ENCODE measurements at places on chromosomes 2 and 18.

- peak; percentile 86 for DNase-seq
Observed at GRCh38 chr18:23237524-23238151, 102.4 kb downstream of the CABLES1 start.

GRCh38 chr2:147511491-147511948 lies 333.3 kb upstream of the ACVR2A start:
- no peak for DNase-seq

DNA sequence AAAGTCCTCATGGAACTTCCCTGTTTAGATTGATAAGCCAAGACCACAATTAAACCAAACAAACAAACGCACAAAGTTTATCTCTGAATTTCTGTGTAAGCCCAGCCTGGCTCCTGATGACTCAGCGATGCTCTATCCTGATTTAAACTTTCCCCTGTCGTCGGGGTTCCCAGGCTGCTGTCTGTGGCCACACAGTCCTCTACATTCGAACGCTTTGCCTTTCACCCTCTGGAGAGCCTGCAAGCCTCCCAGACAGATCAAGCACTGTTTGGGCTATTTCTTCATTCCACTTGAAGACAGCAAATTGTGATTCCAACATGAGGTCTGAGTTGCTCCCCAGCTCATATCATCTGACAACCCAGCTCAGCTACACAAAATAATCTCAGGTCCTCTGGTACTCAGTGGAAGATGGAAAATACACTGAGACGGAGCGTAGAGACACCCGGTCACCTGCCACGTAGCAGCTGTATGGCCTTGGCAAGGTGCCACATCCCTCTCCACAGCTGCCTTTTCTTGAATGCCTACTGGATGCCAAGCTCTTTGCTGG lies 51.2 kb downstream of the CYRIA start:
- DNase-seq, result no peak

- DNase-seq, result no peak
Observed at GRCh38 chr2:151654891-151655290, 79.4 kb downstream of the NEB start.

GRCh38 chr2:208086029-208086428 lies 38.3 kb downstream of the CRYGD start:
- DNase-seq, result no peak

GRCh38 chr2:9773903-9774239 lies 69.4 kb upstream of the TAF1B start:
- DNase-seq, result no peak

DNA sequence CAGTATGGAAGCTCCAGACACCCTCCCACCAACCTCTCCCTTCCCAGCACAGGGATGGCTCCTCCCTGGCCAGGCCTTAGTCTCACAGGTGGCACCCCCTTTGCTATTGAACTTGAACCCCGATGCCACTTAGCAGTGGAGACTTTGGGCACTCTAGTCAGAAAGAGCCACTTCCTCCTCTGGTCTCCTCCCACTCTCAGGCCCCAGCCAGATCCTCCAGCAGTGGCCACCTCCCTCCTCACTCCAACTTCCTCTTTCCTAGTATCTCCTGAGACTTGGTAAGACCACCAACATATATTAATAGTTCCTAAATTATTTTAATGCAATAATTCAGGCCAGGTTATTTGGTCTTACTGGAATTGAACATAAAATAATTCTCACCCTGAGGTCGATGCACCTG lies 437.2 kb upstream of the ID2 start:
- DNase-seq, result no peak

DNA sequence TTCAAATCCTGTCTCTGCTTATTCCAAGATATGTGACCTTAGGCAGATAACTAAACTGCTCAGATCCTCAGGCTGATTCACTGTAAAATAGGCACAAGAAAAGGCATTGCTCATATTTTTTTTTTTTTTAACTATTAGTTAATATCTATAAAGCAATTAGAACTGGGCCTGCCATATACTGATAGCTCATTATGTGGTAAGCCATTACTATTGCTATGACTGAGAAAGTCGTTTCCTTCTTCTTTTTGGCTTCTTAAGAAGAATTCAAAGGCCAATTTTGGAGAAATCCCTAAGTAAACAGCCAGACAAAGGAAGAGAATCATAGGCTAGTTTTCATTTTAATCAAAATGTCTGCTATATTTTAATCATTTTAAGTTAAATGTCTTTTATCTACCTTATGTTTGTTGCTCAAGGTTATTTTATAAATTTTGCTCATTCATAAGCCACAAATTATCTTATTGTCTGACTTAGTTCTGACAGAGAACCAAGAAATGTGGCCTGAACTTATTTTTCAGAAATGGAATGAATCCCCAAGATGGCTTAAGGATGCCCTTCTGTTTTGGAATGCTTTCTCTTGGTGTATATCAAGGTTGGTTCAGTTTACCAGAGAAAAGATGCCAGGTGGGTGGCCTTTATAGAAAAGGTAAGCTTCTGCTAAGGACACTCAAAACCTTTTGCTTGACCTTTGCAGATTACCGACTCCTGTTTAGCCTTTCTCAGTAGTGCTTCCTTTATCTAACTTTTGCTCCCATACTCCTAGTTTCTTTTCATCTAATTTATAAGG lies 21.3 kb upstream of the VRK2 start:
- DNase-seq, result no peak

- DNase-seq, result peak; percentile 71
Observed at GRCh38 chr2:241443486-241444223, 64.7 kb downstream of the STK25 start.

GRCh38 chr2:103959174-103960128 lies 894.5 kb upstream of the POU3F3 start:
- peak; percentile 74 for DNase-seq

DNA sequence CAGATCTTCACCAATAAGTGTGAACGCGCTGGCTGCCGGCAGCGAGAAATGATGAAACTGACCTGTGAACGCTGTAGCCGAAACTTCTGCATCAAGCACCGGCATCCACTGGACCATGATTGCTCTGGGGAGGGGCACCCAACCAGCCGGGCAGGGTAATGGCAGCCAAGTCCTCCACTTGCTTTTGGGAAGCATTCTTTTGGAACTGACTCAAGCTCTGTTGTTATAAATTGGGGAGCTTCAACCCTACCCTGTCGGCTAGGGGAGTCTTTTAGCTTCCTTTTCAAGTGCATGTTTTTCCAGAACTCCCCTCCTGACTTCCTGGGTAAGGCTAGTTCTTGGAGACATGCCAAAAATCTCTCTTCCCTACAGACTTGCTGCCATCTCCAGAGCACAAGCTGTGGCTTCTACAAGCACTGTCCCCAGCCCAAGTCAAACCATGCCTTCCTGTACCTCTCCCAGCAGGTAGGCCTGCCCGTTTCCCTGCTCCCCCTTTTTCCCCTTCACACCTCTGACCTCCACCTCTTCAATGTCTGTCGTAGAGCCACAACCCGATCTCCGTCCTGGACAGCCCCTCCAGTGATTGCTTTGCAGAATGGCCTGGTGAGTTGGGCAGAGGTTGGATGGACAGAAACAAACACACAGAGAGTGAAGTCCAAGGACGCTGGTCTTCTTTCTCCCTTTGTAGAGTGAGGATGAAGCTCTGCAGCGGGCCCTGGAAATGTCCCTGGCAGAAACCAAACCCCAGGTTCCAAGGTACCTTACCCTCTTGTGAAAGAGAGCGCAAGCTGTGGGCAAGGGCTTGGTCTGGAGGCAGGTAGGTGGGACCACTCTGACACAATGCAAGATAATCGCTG lies 1.5 kb downstream of the ZFAND2B start:
- DNase-seq, result no peak

- peak; percentile 13 for DNase-seq
Observed at GRCh38 chr2:39696838-39697237, 31.1 kb downstream of the TMEM178A start.

- no peak for DNase-seq
Observed at GRCh38 chr18:54813977-54814565, 14.2 kb upstream of the RAB27B start.

GRCh38 chr2:41933046-41933420 lies 114.8 kb upstream of the PKDCC start:
- DNase-seq, result no peak

- no peak for DNase-seq
Observed at GRCh38 chr2:70905443-70906421, 30.0 kb upstream of the ATP6V1B1 start.

GRCh38 chr2:123073956-123074355 lies 951.1 kb upstream of the CNTNAP5 start:
- no peak for DNase-seq

DNA sequence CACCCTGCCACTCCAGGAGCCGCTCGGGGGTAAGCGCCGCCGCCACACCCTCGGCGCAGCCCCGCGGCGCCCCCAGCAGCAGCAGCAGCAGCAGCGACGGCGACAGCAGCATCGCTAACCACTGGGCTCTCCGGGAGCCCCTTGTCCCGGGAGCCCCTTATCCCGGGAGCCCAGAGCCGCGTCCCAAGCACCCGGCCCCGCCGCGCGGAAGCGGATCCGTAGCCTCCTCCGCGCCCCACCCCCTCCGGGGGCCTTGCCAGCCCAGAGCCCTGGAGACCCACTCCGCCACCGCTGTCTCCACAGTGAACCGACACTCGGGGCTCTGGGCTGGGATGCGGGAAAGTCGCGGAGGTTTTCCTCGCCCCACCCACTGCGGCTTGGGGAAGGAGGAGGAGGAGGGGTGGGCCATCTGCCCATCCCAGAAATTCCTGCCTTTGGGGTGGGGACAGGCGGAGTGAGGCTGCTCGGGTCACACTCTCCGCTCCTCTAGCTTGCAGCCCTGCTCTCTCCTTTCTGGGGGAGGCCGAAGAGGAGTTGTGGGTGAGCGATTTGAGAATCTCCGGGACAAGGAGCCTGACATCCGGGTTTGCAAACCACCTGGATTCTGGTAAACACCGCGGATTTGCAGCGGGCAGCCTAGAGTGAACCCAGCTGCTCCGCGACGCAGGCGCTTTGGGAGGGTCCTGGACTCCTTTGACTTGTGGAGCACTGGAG lies at the start of gene PLA2R1:
Gene PLA2R1 (minus strand): TSS at position 324 of the 714 bp plus-strand sequence. CDS start 212 bp downstream, at position 112.
- no peak for DNase-seq

GRCh38 chr2:129794540-129794939 lies 184.9 kb upstream of the RAB6C start:
- no peak for DNase-seq

DNA sequence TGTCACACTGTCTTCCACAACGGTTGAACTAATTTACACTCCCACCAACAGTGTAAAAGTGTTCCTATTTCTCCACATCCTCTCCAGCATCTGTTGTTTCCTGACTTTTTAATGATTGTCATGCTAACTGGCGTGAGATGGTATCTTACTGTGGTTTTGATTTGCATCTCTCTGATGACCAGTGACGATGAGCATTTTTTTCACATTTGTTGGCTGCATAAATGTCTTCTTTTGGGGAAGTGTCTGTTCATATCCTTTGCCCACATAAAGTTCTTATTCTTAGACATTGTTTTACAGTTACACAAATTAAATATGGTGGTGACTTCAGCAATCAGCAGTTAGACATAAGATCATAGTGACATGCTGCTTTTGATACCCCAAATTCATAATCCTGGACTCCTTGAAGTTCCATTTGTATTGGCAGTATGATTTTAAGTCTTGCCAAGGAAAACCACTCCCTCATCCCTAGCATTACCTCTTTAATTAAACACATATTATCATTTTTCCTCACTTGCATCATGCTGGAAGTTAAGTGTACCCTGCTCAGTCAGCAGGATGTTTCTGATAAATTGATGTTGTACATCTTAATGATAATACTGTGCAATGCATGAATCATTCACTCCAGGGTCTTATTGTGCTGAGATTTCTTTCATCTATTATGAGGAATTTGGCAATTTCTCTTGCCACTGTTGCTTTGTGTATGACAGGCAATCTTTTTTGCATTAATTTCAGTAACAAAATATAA lies 67.6 kb upstream of the STAT1 start:
- no peak for DNase-seq

DNA sequence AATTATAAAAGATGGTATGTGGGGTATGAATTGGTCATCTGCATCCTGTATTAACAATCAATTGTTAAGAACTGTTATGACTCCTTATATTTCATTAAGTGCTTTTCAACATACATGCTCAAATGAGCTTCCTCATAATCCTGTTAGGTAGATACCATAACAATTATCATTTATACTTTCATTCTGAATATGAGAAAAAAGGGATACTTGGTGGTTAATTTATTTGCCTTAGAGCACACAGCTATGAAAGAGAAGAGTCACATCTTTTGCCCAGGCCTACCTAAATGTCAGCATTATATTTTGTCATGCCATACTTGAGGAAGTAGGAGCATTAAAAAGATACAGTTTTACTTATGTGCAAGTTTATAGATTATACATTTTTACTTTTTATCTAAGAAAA lies 169.6 kb downstream of the TCF4 start:
- DNase-seq, result peak; percentile 33

DNA sequence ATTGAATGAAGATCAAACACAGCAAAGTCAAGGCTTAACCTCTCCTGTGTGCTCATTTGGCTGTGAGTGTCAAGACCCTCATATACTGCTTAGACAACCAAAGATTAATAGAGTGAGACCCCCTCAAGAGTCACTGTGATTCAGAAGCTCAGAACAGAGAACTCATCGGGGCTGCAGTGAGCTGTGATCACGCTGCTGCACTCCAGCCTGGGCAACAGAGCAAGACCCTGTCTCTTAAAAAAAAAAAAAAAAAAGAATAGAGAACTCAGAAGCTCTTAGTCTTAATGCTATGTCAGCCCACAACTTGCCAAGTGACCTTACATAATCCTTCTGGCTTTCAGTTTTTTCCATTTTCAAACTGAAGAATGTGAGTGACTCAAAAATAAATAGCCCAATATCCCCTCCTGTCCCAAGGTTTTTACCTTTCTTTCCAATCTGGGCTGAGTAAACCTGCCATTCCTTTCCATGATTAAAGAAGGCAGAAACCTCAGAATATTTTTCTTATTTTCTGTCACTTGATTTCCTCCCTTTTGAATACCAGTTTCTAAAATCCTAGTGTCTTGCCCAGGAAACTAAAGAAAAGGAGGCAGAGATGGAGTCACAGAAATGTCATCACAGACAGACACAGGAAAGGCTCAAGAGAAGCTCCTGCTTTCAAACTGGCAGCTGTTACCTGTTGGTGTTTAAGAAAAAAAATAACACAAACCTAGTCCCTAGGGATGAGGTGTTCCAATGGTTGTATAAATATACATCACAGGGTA lies 102.4 kb downstream of the CACNB4 start:
- no peak for DNase-seq

DNA sequence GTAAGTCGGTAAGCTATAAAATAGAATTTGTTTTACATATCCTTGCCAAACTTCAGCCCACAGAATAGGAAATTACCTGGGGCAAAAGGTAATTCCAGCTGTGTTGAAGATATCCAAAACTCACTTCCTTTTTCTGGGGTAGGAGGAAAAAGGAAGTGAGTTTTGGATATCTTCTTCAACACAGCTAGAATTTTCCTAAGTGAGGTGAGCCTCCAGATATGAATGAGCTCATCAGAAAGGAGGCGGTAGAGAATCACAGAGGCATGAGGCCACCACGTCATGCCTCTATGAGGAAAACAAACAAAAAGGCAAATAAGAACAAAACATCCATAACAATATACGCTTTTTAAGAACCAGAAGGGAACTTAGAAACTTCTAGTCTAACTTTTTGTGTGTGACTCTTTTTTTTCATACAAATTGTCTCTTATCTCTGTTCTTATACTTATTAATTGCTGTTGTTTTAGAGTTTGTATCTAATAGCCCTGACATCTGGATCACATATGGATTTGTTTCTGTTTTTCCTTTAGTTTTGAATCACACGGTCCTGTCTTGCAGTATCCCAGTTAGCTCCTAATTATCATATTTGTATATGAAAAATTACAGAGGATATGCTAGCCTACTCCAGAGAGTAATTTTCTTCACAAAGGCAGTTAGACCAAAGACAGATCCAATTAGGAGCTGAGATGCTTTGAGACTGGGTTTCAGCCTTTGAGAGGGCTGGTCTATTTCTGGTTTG lies 104.5 kb downstream of the RBM43 start:
- no peak for DNase-seq

- DNase-seq, result no peak
Observed at GRCh38 chr2:239109928-239110545, 262.2 kb downstream of the TWIST2 start.

- DNase-seq, result no peak
Observed at GRCh38 chr2:234502285-234502918, 5.5 kb upstream of the ARL4C start.
